Fibroblast of skin of right quadriceps (primary cell): ENCODE measurements at places on chromosomes 5 and 9.

DNA sequence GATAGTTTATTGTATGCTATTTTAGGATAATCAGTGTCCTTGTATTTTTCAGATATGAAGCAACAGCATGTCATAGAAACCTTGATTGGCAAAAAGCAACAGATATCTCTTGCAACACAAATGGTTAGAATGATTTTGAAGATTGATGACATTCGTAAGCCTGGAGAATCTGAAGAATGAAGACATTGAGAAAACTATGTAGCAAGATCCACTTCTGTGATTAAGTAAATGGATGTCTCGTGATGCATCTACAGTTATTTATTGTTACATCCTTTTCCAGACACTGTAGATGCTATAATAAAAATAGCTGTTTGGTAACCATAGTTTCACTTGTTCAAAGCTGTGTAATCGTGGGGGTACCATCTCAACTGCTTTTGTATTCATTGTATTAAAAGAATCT, 14.5 kb downstream of the CCT5 start:
- DNase-seq = peak; percentile 67

- no peak for DNase-seq
Measured at GRCh38 chr5:154575546-154576428, 97.8 kb upstream of the HAND1 start.

DNA sequence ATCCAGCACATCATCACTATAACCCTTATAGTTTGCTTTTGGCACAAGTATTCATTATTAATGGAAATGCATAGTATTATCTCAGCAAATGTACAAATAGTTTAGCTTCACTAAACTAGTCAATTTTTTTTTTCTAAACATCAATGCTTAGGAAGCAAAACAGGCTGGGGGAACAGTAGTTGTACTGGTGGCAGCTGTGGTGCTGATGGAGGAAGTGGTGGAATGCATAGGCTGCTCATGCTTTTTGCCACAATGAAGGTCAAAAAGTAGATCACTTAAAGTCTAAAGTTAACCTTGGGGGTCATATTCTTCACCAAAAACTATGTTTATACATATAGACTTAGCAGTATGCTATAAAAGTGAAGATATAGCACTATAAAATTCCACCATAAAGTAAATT, 36.3 kb upstream of the CDKN2B start:
- DNase-seq = no peak

DNA sequence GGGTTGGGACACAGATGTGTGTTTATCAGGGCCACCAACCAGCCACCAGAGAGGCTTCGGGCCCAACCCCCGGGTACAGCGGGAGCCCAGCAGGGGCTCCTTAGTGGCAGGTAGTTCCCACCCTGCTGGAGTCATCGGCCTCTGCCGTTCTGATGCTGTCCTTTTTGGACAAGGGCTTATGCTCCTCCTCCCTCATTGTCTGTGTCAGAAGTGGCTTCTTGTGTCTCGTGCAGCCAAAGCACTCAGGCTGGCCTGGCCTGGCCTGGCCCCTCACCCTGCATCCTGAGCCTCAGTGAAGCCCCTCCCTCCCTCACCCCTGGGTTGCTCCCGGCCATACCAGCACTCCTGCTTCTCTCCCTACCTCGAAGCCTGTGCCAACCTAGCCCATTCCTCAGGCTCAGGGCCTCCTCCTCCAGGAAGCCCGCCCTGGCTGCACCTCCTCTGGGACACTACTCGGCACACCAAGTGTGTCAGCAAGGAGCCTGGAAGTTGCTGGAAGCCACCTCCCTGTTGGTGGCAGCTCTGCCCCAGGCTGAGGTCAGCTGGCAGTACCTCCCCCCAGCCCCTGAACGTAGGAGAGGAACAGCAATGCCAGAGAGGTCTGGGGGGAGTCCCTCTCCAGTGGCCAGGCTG, 4.1 kb upstream of the UBAC1 start:
- no peak for DNase-seq

- DNase-seq = no peak
Measured at GRCh38 chr9:69028754-69029153, 6.8 kb upstream of the FXN start.

GRCh38 chr5:134846641-134846960, 833 bp downstream of the C5orf24 start:
- DNase-seq = no peak

DNA sequence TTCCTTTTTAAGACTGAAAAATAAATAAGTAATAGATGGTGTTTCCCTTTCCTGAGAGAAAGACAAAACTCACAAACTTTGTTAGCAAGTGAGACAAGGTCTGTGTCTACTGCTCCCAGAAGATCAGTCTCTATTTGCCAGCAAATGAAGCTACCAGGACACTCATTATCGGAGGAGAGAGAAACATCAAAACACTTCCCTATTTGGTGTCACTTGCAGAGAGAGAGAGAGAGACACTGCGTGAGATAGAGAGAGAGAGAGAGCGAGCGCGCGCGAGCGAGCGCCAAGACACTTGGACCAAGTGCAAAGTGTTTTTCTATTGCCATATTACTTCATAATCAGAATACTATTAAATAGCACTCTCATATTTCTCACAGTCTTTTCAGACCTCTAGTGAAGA, 142.7 kb downstream of the KCNN2 start:
- no peak for DNase-seq
